Trophoblast cell (in vitro differentiated cells and primary cell): ENCODE measurements at places on chromosomes 6 and 20.

GRCh38 chr6:115544765-115545671, 515.7 kb downstream of the FRK start:
- no peak for DNase-seq

DNA sequence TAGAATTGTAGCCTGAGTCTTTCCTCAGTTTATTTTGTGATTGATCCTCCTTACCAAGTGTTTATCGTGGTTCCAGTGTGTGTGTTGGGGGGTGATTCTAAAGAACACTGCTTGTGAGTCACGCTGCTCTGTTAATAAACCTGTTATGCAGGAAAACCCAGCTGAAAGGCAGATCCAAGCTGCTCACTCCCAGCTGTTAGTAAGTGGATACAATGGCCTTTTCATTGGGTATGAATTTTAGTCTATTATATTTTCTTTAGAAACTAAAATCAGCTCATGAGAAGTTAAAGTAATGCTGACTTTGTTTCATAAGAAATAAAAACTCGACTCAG, 12.2 kb upstream of the DSTN start:
- peak; percentile 90 for DNase-seq

DNA sequence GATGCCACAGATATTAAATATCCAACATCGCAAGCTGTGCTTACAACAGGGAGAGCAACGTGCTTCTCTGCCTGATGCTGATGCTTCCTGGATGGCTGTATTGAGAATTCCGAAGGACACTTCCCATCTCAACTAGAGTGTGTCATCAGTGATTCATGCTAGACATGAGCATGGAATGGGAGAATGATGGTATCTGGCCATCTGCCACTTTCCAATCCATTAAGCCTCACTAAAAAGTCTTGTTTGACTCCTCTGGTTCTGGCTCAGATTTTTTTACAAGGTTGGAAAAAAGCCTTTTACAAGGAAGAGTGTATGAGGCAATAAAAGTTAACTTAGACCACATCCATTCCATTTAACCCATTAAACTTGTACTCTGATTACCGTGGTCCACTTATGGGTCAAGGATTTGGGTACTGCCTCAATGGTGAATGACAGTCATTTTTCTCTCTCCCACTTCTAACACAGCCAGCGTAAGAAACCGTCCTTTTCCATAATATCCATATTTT, 265.3 kb downstream of the UST start:
- DNase-seq: peak; percentile 82

DNA sequence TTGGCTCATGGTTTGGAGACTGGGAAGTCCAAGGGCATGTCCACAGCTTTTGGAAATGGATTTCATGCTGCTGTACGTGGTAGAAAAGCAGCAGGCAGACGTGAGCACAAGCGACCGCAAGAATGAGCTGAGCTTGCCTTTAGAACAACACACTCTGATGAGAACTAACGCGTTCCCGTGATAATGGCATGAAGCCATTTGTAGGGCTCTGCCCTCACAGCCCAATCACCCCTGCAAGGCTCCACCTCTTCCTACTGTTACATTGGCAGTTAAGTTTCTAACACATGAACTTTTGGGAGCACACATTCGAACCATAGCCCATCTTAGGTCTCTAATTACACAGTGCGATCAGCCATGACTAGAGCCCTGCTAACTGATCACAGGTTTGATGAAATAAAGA, 107.5 kb upstream of the TMEM170B start:
- DNase-seq: no peak

GRCh38 chr20:38604873-38605303, 3.3 kb downstream of the ARHGAP40 start:
- DNase-seq: peak; percentile 42

DNA sequence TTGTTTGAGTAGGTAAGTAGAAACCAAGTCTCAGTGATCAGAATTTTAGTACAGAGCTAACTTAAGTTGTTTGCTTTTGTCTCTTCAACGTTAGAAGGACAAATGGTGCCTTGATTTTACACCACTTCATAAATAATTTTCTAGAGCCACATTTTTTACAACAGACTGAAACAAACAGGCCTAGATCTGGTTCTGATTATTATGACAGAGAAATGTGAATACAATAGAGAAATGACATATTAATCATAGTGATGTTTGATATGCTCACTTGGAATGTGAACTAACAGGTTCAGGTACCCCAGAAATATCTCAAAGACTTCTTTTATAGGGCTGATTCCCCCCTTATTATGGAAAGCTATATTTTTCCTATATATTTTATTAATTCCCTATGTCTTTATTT, 760.6 kb downstream of the KIF16B start:
- DNase-seq: no peak

DNA sequence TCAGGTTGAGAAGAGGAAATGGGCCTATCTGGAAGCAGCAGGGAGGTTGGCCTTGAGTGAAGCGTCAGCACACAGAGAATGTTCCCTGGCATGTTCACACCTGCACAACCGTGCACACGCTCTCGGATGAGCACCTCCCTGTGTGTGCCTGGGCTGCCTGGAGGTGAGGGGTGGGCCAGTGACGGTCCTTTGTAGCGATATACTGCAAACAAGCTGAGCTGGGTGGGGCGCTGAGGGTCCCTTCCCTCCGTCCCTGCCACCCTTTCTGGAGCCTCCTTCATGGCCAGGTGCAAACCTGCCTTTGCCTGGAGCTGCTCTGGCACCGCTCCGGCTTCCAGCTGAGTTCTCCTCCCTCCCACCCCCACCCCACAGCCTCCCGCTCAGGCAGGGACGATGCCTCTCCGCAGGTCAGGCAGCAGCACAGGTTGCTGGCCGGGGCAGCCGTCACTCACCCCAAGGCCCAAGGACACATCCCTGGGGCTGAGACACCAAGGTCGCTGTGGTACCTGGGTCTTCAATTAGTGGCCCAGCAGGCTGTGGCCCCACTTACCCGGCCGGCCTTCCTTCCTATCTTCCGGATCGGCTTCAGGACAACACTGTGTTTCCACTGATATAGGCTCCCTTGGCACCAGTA, 111.6 kb downstream of the ERMARD start:
- DNase-seq: no peak

DNA sequence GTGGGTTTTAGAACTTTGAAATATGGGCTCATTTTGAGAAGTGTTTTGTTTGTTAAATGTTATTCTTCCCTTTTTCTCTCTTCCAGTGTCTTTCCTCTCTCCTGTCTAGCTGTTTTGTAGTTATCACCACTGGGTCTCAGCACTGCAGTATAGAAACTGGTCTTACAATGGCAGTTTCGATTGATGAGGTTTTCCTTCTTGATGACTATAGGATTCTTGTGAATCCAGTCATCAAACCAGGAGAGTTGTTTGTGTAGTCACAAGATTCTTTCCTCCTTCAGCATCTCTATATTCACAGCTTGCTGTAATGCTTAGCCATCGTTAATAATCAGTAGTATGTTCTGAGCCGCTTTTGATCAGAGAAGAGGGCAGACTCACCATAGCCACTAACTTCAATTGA, 172.3 kb downstream of the OGFRL1 start:
- no peak for DNase-seq

GRCh38 chr20:47489448-47489872, 12.2 kb upstream of the NCOA3 start:
- peak; percentile 78 for DNase-seq

DNA sequence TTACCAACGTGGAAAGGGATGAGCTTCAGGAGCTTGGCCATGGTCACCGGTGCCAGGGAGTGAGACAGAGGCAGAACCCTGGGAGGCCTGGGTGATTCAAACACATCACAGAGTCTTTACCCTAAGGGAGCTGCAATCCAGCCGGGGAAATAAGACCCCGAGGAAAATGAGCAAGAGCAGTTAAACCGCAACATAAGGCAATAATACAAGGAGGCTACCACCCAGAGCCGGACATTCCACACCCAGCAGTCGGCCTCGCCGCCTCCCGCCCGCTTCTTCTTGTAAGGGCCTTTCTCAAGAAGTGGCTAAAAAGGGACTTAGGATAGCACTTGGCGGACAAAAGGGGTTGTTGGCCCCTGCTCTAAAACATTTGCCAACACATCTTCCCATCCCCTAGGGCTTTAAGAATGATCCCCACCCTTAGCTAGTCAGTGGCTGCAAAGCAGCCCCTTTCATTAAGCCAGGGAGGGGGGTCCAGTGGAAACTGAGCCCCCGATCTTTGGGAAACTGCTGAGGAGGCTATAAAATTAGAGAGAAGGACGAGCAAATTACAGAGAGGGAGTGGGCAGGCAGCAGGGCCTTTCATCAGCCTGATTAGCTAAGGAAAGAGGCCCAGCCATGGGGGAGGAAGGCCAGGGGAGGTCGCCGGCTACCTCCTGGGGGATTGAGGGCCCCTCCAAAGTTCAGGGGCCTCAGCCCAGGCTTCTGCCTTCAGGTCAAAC, 34.3 kb downstream of the SNX5 start:
- DNase-seq: no peak

DNA sequence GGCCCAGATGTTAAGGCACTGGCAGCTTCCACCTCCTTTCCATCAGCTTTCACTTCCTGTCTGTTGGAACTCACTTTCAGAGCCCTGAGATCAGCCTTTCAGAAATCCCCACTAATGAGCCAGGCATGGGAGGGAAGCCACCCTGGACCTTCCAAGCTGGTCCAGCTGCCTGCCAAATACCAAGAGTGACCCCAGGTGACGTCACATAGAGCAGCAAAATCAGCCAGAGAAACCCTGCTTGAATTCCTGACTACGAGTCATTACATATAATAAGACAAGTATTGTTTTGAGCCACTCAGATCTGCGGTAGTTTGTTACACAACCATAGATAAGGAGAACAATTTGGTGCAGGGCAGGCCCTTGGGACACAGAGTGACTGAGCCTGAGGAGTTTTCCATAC, 556.0 kb upstream of the JAG1 start:
- DNase-seq: peak; percentile 89

DNA sequence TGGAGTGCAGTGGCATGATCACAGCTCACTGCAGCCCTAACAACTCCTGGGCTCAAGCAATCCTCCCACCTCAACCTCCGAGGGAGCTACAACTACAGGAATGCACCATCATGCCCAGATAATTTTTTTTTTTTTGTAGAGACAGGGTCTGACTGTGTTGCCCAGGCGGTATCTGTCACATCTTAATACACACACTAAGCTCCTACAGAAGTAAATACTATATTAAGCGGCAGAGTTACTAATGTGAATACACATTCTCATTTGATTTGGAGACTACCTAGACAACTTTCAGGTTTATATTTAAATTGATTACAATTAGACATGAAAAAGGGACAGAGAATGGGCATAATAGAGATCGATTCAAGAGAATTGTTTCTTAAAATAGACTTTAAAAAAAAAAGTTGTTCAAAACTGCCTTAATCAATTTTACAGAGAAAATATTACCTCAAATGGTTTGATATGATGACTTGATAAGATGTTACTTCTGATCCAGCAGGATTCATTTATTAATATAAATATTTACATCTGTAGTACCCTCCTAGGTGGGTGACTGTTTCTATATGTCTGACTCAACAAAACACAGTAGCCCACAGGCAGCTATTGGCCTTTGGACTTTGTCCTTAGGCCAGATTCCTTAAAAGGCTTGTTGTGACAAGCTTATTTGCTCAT, 7.1 kb upstream of the LOC128125822 start:
- DNase-seq: peak; percentile 43

- DNase-seq: no peak
Observed at GRCh38 chr20:53867741-53868351, 202.5 kb downstream of the BCAS1 start.

GRCh38 chr6:69390125-69390524, 406.7 kb downstream of the LMBRD1 start:
- DNase-seq: no peak

DNA sequence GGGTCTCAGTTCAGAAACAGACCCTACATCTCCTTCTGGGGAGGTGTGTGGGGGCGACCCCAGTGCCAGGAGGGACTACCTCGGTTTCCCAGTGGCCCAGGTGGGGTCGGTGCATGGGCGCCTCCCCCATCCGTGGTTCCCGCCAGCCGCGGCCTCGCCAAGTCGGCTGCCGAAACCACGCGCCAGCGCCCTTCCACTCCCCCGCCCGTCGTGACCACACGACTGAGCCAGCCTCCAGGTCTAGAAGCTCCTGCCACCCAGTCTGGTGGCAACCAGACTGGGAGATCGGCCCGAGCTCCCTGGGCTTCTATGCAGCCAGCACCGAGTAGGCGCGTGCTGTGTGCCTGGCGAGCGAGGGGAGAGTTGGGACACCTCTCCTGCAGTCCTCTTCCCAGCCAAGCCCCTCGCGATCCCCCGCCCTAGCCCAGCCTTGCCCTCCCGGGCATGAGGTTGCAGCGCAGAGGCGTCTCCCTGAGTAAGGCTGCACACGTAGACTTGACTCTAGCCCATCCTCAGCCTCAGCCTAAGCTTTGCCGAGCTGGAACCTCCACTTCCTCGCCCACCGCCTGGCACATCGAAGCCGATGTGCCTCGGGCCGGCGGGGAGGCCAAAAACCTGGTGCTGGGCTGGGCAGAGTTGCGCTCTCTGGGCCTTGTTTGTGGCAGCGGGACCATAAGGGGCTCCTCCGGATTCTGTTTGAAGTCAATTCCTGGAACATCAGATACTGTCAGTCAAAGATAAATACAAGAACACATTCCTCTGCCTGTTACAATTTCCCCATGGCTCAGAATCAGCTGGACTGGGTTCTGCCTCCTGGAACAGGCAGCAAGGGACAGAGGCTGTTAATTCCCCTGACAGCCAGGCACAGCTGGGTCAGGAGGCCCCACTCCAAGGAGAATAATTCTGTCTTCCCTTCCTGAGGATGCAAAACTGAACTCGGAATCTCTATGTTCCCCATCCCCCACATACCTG, 1.5 kb upstream of the CPNE5 start:
- no peak for DNase-seq

DNA sequence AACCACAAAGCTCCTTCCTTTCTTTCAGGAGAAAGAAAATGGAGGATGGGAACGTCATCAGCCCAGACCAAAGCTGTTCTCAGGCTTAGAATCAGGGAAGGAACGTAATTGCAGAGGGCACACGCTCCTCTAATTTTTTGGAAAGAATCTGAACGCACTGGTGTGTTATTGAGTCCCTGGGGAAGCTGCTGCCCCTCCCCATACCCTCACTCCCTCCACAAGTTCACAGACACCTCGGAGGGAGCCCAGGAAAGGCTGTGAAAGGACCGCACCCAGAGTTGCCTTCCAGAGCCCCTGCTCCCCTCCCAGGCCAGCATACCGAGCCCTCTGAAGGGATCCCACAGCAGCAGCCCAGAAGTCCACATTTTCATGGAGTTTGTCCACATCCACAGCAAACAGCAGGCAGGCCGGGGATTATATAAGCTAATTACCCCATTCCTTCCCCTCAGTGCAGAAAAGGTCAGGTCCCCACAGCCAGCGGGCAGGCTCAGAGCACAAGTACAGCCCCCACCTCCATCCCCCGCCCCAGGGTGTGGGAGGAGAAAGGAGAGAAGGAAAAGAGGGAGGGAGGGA, 53.7 kb downstream of the ANKRD60 start:
- no peak for DNase-seq
